ENCODE measurements at places on chromosomes 2 and 18. TPM values are rescaled to one million over a fixed set of nuclear protein-coding genes. Genes with fewer than 3 reads are reported as not detected.

NT5C1B gene
- total RNA-seq = not detected

SF3B1 gene
- total RNA-seq = 258 TPM

CFC1 gene
- total RNA-seq = not detected

PREB gene
- total RNA-seq = 53.8 TPM

IHH gene
- total RNA-seq = not detected

ALPP gene
- not detected for total RNA-seq

UGT1A3 gene
- not detected for total RNA-seq

ABCG5 gene
- not detected for total RNA-seq

VAPA gene
- total RNA-seq = 336 TPM

MC2R gene
- not detected for total RNA-seq

ASPRV1 gene
- total RNA-seq = 1.1 TPM

DNPEP gene
- 43.2 TPM for total RNA-seq

KRTCAP3 gene
- not detected for total RNA-seq

DOK1 gene
- total RNA-seq = 16.1 TPM

UNC80 gene
- 0.82 TPM for total RNA-seq

ALPG gene
- total RNA-seq = not detected

GRP gene
- 6.6 TPM for total RNA-seq

UGT1A10 gene
- not detected for total RNA-seq

LRATD1 gene
- 5.7 TPM for total RNA-seq

SERPINB13 gene
- not detected for total RNA-seq

MERTK gene
- total RNA-seq = 31.6 TPM

UGT1A9 gene
- not detected for total RNA-seq

KCNG2 gene
- not detected for total RNA-seq

PKDCC gene
- 64.8 TPM for total RNA-seq

RIT2 gene
- not detected for total RNA-seq

PLCD4 gene
- 25.0 TPM for total RNA-seq

FSHR gene
- not detected for total RNA-seq

NT5DC4 gene
- total RNA-seq = not detected

LTBP1 gene
- 34.2 TPM for total RNA-seq

POTEF gene
- not detected for total RNA-seq

RFX8 gene
- not detected for total RNA-seq

PSME4 gene
- 71.7 TPM for total RNA-seq

TUBA4B gene
- total RNA-seq = not detected

SERPINE2 gene
- total RNA-seq = 6.9 TPM

COL3A1 gene
- total RNA-seq = 475 TPM

MZT2A gene
- total RNA-seq = 79.4 TPM

C1QL2 gene
- total RNA-seq = not detected

MARCHF4 gene
- not detected for total RNA-seq

SNTG2 gene
- total RNA-seq = 5.2 TPM

HYCC2 gene
- 19.3 TPM for total RNA-seq

NOL4 gene
- total RNA-seq = 1.4 TPM

Measured in sigmoid colon (tissue), 7 donors.